Fibroblast of the aortic adventitia (primary cell): ENCODE measurements at places on chromosomes 13 and 19. TPM values are rescaled to one million over a fixed set of nuclear protein-coding genes. Genes with fewer than 3 reads are reported as not detected.

The CYP2A7 gene
- not detected in 2 replicates for total RNA-seq

The ZNF225 gene
- total RNA-seq: 6.1 and 10.8 TPM in 2 replicates

The CGB1 gene
- total RNA-seq: not detected in 2 replicates

The CACNG6 gene
- total RNA-seq: 1.1 TPM in 1 of 2 replicates, not detected in the other
